IMR-90 (cell line): ENCODE measurements at places on chromosomes 7 and 10. TPM values are rescaled to one million over a fixed set of nuclear protein-coding genes. Genes with fewer than 3 reads are reported as not detected.
A peak's percentile ranks its signal among the peaks of the same experiment; 100 is the strongest.

DNA sequence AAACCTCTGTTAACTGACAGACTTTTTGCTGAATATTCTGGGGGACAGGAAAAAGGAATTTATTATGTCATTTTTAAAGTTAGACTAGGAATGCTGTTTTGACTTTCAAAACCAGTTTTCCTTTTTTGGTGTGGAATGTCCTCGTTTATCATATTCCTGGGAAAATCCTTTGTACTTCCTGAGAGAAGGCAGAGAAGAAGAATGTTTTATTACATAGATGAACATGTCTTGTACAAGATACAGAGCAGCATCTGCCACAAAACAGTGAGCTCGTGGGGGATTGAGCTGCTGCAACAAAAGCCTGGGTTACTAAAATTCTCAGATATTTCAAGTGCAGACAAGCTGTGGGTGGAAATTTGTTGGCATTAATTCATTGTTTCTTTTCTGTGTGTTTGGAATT lies 20.2 kb downstream of the MCU start:
- peaks cover 7% of the 10 kb centered on the region for H3K4me1 ChIP-seq
- H3K36me3 ChIP-seq, result no peaks in the 10 kb centered on the region
- DNase-seq, result peak; percentile 61
- no peaks in the 10 kb centered on the region for H3K27me3 ChIP-seq
- H3K27ac ChIP-seq, result peak overlapping the region; percentile 90

GRCh38 chr7:97835296-97836138 lies 36.7 kb downstream of the ASNS start:
- H3K36me3 ChIP-seq, result no peaks in the 10 kb centered on the region
- peaks cover 9% of the 10 kb centered on the region for H3K27me3 ChIP-seq

DNA sequence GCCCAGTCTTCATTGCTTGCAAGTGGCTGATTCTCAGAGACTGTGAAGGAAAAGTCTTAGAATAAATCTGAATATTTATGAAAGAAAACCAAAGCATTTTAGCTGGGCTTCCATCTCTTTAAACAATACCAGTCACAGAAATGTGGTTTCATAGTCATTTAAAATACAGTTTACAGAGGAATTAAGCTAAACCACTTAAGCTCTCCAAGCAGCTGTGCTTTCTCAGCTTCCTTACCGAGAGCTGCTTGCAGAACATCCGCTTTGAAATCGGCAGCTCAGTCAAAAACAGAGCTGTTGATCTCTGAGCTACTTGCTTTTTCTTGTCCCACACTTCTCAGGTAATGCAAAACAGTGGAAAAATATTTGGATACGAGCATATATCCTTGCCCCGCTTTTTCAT lies 134.5 kb downstream of the DYNC1I1 start:
- no peak for DNase-seq
- H3K4me3 ChIP-seq, result no peak overlapping the region
- no peak overlapping the region for H3K27ac ChIP-seq
- H3K4me1 ChIP-seq, result no peaks in the 10 kb centered on the region
- no peaks in the 10 kb centered on the region for H3K36me3 ChIP-seq
- no peaks in the 10 kb centered on the region for H3K27me3 ChIP-seq

DNA sequence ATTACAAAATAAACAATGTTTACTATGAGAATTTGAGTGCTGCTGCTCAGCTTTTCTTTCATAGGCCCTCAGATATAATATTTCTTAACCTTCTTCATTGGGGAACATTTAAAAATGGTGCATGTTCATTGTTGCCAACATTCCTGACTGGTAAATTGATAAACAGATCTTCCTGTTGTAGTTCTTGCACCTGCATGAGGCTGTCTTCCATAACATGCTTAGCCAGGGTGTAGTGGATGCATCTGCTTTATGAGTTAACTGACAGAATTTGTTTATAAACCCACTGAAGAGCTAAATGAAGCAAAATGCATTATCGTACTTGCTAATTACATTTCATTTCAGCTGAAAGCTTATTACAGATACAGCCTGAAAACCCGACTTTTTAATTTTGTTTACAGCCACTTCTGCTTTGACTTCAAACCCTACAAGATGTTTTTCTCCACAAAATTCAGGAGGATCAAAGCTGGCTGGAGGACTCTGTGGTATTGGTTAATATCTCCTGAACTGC lies 177.2 kb downstream of the SEM1 start:
- H3K27ac ChIP-seq, result no peak overlapping the region
- no peak for DNase-seq
- no peak overlapping the region for H3K4me3 ChIP-seq
- no peaks in the 10 kb centered on the region for H3K27me3 ChIP-seq
- H3K36me3 ChIP-seq, result no peaks in the 10 kb centered on the region

DNA sequence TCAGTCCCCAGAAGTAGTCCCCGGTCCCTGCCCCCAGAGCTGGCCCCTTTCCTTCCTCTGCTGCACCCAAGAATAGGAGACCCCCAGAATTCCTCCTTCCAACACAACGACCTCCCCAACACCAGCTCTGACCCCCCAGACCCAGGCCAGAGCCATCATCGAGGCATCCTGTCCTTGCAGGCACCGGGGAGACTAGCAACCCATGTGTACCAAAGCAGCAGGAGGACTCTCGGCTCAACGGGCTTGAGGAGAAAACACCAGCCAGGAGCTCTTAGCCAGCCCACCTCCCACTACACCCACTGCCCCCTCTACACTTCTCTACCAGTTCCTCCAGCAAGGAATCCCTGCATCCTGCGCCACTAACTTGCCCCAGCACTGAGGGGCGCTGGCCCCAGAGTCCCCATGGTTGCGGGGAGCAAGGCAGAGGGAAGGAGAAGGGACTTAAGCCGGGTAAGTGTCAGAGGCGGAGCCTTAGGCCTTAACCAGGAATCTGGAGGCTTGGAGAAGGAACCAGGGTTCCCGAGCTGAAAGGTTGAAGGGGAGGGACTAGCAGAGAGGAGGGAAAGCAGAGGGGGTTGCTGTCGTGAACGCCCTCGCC lies 3.9 kb downstream of the GRID1 start:
- no peak overlapping the region for H3K27ac ChIP-seq
- no peak overlapping the region for H3K4me3 ChIP-seq
- no peaks in the 10 kb centered on the region; the same call in 1 of the 2 replicates for H3K4me1 ChIP-seq
- peaks cover 74% of the 10 kb centered on the region for H3K27me3 ChIP-seq

DNA sequence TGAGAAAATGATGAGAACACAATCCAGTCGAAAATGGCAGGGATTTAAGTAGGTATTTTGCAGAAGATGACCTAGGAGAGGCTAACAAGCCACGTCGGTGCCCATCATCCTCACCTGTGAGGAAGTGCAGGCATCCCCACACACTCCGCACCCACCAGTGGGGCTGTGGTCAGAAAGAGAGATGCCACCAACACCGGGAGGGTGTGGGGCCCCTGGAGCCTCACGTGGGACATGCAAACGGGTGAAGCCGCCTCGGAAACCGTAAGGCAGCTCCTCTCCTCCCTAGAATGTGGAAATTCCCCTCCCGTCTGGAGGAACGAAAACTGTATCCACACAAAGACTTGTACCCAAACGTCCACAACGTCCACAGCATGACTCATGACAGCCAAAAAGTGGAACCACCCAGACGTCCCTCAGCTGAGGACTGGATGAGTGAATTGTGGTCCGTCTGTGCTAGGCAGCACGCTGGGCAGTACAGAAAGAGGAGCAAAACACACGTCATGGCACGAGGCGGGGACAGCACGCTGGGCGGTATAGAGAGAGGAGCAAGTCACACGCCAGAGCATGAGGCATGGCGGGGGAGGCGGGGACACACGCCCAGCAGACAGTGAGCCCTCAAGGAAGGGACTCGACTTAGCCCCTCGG lies 246.0 kb downstream of the ELFN1 start:
- H3K36me3 ChIP-seq, result no peaks in the 10 kb centered on the region
- DNase-seq, result no peak
- H3K4me1 ChIP-seq, result peaks cover 25% of the 10 kb centered on the region
- H3K27ac ChIP-seq, result no peak overlapping the region

GRCh38 chr7:26593393-26593792 lies 271.0 kb downstream of the SKAP2 start:
- H3K27me3 ChIP-seq, result peaks cover 1% of the 10 kb centered on the region
- DNase-seq, result no peak
- H3K4me1 ChIP-seq, result no peaks in the 10 kb centered on the region
- no peaks in the 10 kb centered on the region for H3K36me3 ChIP-seq
- no peak overlapping the region for H3K27ac ChIP-seq

GRCh38 chr7:129225206-129225930 lies 538 bp downstream of the AHCYL2 start:
- peak overlapping the region; percentile 16; the same call in 1 of the 2 replicates for H3K27ac ChIP-seq
- H3K27me3 ChIP-seq, result no peaks in the 10 kb centered on the region
- H3K4me1 ChIP-seq, result no peaks in the 10 kb centered on the region; the same call in 1 of the 2 replicates
- no peaks in the 10 kb centered on the region for H3K36me3 ChIP-seq
- DNase-seq, result peak; percentile 27

PCDH15 gene
- total RNA-seq, result not detected in 2 replicates

CFAP69 gene
- total RNA-seq, result 0.72 and 1.7 TPM in 2 replicates

TMEM213 gene
- total RNA-seq, result not detected in 2 replicates
